ENCODE measurements at places on chromosomes 5 and 9. TPM values are rescaled to one million over a fixed set of nuclear protein-coding genes. Genes with fewer than 3 reads are reported as not detected.

The LCN9 gene
- not detected for total RNA-seq

The ZNF169 gene
- 3.3 TPM for total RNA-seq

GRCh38 chr5:14635656-14636055, 28.9 kb upstream of the OTULIN start:
- DNase-seq = no peak

- DNase-seq = no peak
Observed at GRCh38 chr9:104866191-104866590, 61.8 kb downstream of the ABCA1 start.

DNA sequence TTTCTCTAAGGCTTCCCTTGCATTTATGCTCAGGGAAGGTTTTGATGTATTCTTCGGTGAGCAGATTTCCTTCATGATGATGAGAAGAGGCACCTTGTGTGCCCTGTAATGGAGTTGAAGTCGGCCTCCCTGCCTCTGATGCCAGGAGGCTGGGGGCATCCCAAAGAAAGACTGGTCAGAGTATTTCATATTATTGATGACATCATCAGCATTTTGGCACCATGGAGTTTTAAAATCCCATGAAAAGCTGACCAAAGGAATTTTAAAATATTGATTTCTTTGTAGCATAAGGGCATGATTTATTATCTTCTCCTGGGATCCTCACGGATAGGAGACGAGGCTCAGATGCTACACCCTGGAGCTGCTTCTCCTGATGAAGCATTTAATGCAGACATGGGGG, 231.2 kb upstream of the IRX1 start:
- DNase-seq = no peak

DNA sequence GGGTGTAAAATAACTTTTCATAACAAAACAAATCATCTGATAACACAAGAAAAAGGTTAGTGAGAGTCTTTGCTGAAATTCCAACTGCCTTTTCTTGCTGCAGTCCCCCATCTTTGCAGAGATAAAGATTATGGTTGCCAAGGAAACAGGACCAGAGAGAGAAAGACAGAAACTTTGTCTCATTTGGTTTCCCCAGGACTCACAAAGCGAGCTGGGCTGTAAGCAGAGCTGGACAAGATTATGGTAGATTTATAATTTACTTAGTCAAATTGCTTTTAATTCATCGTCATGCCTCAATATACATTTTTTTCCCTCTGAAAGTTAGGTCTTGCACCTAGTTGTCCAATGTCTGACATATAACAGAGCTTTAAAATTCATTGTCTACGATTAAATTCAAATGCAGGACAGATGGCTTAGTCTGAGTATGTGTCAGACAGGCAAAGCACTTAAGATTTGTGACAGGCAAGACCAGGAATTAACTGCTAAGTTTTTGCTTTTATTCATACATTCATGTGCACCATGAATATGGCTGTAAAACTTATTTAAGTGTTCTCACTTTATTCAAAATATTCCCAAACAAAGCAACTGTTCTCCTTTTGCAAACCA, 17.4 kb downstream of the ENC1 start:
- DNase-seq = no peak

Measured in mammary epithelial cell (primary cell).